Regular cardiac myocyte (primary cell): ENCODE measurements at places on chromosomes 3 and 15. TPM values are rescaled to one million over a fixed set of nuclear protein-coding genes. Genes with fewer than 3 reads are reported as not detected.

The WDR49 gene
- total RNA-seq: under 0.01 TPM in 1 of 2 replicates, not detected in the other

The AADACL2 gene
- total RNA-seq: not detected in 2 replicates

The THSD4 gene
- total RNA-seq: 42.6 and 84.0 TPM in 2 replicates

The PPM1L gene
- 1.7 and 2.3 TPM in 2 replicates for total RNA-seq

The GREM1 gene
- 84.7 and 543 TPM in 2 replicates for total RNA-seq

The INSYN1 gene
- 1.5 and 1.7 TPM in 2 replicates for total RNA-seq

The MAN2C1 gene
- total RNA-seq: 80.5 and 119 TPM in 2 replicates

The MKRN2OS gene
- total RNA-seq: not detected in 2 replicates

The ZNF660 gene
- total RNA-seq: 0.77 and 3.1 TPM in 2 replicates

The APOD gene
- total RNA-seq: 0.19 and 1.4 TPM in 2 replicates

The SPRED1 gene
- total RNA-seq: 58.6 and 80.3 TPM in 2 replicates

The VGLL3 gene
- total RNA-seq: 34.9 and 88.2 TPM in 2 replicates

The PTX3 gene
- 1,917 and 2,581 TPM in 2 replicates for total RNA-seq

The IRAK2 gene
- 8.1 and 10.4 TPM in 2 replicates for total RNA-seq

The BOC gene
- total RNA-seq: 1.3 and 6.5 TPM in 2 replicates

The SAXO2 gene
- 0.38 and 1.1 TPM in 2 replicates for total RNA-seq

The CSTA gene
- 0.58 and 2.0 TPM in 2 replicates for total RNA-seq

The DHX30 gene
- total RNA-seq: 56.1 and 85.1 TPM in 2 replicates

The GOLGB1 gene
- total RNA-seq: 33.7 and 58.1 TPM in 2 replicates

The MKRN3 gene
- total RNA-seq: under 0.01 and 0.19 TPM in 2 replicates

The FAM174B gene
- 1.2 and 1.7 TPM in 2 replicates for total RNA-seq

The TICRR gene
- 3.7 and 5.0 TPM in 2 replicates for total RNA-seq

The P2RY12 gene
- total RNA-seq: 0.28 TPM in 1 of 2 replicates, not detected in the other

The DPPA4 gene
- total RNA-seq: under 0.01 TPM in 1 of 2 replicates, not detected in the other

The SAMMSON gene
- total RNA-seq: 0.28 TPM in 1 of 2 replicates, not detected in the other

The DCUN1D1 gene
- total RNA-seq: 33.8 and 39.7 TPM in 2 replicates

The CFAP100 gene
- total RNA-seq: not detected in 2 replicates

The GOLGA6L4 gene
- total RNA-seq: 0.19 and 1.1 TPM in 2 replicates

The CCDC66 gene
- total RNA-seq: 15.9 and 22.8 TPM in 2 replicates
